Neural crest cell (in vitro differentiated cells): ENCODE measurements at places on chromosomes 5 and 9.

DNA sequence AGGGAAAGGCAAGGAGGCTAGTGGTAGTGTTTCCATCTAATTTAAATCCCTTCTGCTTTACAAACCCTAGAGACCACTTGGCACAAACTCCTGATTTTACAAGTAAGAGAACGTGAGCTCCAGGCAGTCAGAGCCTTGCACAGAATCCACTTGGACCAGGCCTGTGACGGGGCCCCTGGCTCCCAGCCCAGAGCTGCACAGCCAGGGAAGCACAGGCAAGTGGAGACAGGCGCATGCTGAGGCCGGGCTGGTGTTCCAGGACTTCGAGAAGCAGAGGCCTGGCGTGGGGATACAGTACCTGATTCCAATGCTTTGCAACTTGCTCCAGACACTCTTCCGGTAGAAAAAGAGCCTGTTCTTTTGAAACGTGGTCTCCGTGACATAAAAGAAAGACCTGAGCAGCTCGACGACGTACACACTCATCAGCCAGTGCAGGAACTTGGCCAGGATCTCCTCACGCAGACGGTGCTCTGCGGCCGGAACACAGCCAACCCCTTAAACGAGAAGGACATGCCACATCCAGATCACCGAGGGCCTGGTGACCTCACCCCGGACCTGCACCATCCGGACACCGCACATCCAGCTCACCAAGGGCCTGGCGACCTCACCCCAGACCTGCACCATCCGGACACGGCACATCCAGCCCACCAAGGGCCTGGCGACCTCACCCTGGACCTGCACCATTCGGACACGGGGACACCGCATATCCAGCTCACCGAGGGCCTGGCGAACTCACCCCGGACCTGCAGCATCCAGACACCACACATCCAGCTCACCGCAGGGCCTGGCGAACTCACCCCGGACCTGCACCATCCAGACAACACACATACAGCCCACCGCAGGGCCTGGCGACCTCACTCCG is 12.5 kb downstream of the TERT start:
- no peak for DNase-seq

DNA sequence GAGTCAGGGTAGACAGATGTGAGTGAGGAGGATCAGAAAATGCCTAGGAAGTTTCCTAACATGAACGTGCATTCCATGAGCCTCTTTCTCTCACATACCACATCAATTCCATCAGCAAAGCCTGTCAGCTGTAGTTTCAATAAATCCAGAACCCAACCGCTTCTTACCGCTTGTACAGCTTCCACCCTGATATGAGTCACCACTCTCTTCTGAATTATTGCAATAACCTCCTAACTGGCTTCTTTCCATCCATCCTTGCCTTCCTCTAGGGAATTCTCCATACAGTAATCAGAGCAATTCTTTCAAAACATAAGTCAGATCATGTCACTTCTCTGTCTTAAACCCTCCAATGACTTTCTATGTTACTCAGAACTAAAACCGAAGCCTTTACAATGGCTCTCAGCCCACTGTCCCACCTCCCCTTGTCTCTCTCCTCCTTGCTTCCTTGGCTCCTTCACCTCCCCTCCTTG is 8.1 kb upstream of the RAD23B start:
- DNase-seq, result no peak

DNA sequence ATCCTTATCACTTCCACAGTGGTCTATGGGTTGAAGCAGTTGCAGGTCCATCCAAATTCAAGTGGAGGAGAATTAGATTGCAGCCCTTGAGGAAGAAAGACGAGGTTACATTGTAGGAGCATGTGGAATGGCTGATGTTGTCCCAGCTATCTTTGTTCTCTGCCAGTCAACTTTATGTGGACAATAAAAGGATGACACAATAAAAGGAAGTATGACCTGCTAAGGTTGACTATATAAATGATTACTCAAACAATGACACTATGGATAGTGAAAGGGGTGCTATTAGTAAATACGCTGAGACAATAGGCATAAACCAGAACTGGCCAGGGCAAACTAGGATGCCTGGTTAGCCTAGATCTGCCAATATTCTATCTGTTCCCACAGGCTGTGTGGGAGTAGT is 12.8 kb upstream of the ZNF618 start:
- no peak for DNase-seq

DNA sequence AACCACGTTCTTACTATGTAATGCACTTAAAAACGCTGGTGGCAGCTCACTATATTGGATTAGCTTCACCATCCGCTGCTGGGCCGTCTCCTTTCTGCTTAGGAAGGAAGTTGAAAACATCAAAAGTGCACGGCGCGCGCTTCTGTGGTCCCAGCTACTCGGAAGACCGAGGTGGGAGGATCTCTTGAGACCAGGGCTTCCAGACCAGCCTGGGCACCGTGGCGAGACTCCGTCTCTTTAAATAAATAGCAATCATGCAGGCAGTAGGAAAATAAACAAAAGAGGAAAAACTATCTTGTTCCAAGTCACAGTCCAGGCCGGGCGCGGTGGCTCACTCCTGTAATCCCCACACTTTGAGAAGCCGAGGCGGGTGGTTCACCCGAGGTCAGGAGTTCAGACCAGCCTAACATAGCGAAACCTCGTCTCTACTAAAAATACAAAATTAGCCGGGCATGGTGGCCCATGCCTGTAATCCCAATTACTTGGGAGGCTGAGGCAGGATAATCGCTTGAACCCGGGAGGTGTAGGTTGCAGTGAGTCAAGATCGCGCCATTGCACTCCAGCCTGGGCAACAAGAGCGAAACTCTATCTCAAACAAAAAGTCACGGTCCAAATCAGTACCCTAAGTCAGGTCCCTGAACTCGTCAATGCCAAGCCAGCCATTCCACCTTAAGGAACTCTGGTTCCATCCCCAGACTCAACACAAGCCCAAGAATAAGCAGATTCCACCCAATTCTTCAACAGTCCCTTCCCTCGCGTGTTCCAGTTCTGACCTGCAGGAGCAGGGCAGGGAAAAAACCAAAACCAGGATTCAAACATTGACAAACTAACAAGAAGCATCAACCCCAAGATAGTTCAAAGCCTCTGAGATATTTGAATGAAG is 1.0 kb upstream of the GOLGA1 start:
- peak; percentile 40 for DNase-seq

GRCh38 chr9:108751369-108751768 is 104.4 kb downstream of the ACTL7B start:
- no peak for DNase-seq

- no peak for DNase-seq
Measured at GRCh38 chr9:135589596-135590485, 28.3 kb downstream of the PAEP start.

DNA sequence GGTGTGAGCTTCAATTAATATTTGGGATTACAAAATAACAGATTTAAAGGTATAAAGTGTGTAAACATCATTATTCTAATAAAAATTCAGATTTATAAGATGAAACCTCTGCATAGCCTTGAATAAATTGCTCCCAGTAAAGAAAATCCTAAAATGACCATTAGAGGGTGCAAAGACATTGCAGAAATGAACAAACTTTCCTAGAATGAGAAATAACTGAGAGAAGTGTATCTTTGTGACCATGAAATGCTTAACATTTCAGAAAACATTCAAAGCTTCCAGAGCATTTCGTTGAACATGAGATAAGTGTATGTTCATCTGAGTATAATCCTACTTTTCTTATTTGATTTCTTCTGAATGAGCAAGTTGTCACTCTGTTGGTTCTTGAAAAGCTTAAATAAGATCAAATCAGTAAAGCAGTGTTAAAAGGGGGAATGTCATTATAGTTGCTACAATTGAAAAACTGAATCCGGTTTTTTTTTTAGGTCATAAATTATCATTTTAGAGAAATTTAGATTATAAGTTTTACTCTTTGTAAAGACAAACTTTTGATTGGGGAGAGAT is 24.7 kb upstream of the NUDT12 start:
- DNase-seq, result no peak

GRCh38 chr9:129170229-129170628 is 7.8 kb downstream of the IER5L start:
- no peak for DNase-seq

GRCh38 chr5:142013734-142014521 is 1.1 kb upstream of the GNPDA1 start:
- DNase-seq, result no peak

GRCh38 chr5:3006961-3007551 is 255.6 kb upstream of the IRX2 start:
- no peak for DNase-seq

GRCh38 chr5:173835661-173836060 is 52.5 kb upstream of the CPEB4 start:
- DNase-seq, result no peak

GRCh38 chr5:6162175-6162574 is 216.2 kb downstream of the MED10 start:
- DNase-seq, result no peak

DNA sequence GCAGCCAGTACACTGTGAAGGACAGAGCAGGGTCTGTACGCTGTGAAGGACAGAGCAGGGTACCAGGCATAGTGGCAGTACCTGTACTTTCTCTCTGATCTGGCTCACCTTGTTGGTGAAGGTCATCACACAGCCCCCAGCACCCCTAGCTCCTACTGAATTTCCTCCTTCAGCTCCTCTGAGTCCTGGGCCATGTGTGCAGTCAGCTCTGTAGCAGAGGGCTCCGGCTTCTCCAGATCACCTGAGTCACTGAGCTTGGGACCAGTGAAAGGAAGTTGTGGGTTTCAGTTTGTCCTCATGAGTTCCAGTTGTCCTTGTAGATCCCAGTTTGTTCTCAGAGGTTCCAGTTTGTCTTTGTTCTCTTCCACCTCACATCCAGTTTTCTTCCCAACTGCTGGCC is 5.5 kb downstream of the NUDT2 start:
- no peak for DNase-seq

DNA sequence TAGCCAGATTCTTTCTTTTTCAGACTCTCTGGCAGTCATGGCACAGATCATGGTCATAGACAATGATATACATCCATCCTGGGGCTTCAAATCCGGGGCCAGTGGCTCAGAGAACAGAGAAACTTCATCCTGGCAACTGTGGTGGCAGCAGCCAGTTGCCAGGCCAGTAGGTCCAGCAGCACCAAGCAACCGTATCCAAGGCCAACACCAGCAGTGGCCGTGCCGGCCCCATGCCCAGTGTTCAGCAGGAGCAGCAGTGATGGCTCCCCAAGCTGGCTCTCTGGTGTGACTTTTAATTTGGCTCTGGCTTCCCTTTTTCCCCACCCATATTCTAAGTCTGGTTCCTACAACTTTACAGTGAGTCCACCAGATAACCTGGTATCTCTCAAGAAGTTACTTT is 300.5 kb downstream of the DEPDC1B start:
- DNase-seq, result no peak

- DNase-seq, result no peak
Measured at GRCh38 chr5:18403941-18404438, 769.7 kb downstream of the TAF11L14 start.

DNA sequence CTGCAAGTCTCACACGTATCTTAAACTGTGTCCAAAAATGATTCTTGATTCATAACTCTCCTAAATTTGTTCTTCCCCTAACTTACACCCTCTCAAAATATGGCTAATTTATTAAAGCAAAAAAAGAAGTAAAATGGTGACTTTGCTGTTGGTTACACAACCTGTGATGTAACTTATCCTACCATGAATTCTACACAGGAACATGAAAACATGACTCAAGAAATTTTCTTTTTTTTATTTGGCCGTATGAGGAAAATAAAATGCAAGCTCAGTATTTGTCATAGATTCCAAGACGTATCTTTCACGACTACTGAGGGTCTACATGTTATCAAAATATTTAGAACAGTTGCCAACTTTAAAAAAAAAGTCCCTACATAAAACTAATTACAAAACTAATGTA is 9.2 kb downstream of the LIFR start:
- no peak for DNase-seq

DNA sequence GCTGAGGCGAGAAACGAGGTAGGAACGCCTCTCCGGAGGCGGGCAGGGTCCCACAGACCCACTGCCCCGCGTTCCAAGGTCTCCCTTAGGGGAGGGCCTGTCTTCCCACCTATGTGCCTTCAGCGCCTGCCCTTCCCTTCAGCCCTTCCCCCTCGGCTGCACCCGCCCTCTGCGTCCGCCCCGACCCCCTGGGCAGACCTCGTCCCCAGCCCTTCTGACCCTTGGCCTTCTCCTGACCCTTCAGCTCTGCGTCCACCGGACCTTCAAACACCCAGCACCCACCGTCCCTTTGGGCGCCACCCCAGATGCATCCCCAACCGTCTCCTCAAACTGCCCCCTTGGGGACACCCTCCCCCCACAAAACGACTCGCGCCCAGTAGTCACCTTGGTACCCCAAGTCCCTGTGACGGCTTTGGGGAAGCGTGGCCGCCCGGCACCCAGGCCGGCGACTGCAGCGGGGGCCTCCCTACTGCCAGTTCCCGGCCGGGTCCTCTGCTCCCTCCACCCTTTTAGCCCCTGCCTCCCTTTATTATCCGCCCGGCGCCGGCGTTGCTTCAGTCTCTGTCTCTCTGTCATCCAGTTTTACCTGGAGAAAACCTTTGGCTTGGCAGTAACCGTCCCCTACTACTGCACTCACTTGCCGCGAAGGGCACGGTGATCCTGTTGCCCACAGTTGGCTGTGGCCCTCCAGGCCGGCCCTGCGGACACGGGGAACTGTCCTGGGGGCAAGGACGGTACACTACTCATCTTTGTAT is 421 bp downstream of the RUSC2 start:
- DNase-seq, result peak; percentile 16

GRCh38 chr5:175335691-175336090 is 108.3 kb downstream of the DRD1 start:
- DNase-seq, result no peak

- no peak for DNase-seq
Measured at GRCh38 chr5:8842971-8843551, 702.8 kb downstream of the SEMA5A start.

- no peak for DNase-seq
Measured at GRCh38 chr5:115579747-115580173, 22.5 kb downstream of the TICAM2 start.

DNA sequence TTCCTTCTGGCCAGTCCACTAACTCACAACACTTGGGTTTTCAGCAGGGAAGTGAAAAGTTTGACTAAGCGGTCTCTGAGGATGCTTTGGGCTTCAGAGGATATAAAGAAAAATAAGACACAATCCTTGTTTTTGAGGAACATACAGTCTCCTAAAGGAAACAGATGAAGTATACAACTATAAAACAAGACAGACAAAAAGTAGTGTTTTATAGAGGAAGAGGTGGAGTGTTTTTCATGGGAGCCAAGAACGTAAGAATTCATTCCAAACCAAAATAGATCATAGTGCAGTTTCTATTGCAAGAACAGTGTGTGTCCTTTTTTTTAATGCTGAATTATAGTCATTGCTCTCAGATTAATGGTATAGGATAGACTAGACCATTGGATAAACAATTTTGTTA is 586.9 kb upstream of the BRINP1 start:
- DNase-seq, result no peak

GRCh38 chr9:99144966-99145365 is 40.1 kb downstream of the TGFBR1 start:
- no peak for DNase-seq
